ENCODE measurements at places on chromosomes 2 and 18.

GRCh38 chr2:228417956-228418355 is 236.5 kb upstream of the SPHKAP start:
- DNase-seq = no peak

- DNase-seq = no peak
Observed at GRCh38 chr2:173119069-173119807, 43.6 kb downstream of the MAP3K20 start.

DNA sequence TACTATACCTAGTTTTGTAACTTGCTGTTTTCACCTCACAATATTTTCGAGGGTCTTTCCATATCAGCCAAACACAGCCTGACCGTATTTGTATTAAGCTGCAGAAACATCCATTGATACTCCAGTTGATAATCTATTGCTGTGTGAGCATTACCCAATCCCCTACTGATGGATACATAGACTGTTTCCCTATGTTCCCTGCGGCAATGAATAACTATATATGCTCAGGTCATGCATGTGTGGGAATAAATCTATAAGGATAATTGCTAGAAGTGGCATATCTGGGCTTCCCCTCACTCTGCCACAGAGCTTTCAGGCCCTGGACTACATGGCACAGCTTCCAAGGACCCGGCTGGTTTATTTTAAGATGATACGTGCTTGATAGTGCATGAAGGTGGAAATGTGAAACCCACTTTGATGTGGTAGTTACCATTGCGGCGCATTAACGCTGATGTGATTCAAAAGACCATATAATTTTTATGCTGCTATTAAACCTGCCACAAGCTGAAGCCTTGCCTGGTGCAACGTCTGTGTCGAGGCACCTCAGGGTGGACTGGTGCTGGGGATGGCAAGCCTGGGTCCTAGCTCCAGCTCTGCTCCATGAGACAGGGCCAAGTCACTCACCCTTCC is 130.8 kb upstream of the MSH6 start:
- DNase-seq = peak; percentile 39

DNA sequence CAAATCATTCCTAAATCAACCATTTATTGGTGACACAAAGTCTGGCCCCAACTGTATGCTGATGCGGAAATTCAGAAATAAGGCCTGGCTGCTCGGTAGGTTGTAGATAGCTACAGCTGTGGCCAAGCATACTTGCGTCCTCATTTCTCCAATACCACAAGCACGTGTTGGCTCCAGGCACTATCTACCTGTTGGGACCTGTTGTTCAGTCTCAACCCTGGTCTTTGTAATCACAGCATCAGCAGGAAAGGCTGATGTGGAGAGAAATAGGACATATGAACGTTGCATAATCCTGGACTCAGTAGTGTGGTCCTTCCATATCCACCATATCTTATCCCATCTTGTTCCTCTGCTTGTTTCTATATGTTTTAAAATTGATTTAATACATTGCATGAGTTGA is 212.6 kb downstream of the PMAIP1 start:
- DNase-seq = no peak

DNA sequence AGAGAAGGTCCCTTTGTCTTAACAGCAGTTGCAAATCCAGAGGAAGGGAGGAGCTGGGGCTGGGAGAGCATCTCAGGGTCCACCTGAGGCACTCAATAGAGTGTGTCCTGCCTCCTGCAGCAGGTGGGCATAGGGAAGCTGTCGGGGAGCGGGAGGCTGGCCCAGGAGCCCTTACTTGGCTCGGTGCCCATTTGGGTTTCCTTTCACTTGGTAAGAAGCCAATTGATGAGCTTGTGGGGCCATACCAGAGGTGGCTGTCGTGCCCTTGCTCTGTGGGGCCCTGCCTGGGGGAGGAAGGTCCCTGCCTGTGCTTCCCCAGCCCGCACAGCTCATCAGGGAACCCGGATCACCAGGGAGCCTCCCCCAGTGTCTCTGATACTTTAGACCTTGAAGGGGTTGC is 229.7 kb downstream of the DYSF start:
- DNase-seq = no peak

DNA sequence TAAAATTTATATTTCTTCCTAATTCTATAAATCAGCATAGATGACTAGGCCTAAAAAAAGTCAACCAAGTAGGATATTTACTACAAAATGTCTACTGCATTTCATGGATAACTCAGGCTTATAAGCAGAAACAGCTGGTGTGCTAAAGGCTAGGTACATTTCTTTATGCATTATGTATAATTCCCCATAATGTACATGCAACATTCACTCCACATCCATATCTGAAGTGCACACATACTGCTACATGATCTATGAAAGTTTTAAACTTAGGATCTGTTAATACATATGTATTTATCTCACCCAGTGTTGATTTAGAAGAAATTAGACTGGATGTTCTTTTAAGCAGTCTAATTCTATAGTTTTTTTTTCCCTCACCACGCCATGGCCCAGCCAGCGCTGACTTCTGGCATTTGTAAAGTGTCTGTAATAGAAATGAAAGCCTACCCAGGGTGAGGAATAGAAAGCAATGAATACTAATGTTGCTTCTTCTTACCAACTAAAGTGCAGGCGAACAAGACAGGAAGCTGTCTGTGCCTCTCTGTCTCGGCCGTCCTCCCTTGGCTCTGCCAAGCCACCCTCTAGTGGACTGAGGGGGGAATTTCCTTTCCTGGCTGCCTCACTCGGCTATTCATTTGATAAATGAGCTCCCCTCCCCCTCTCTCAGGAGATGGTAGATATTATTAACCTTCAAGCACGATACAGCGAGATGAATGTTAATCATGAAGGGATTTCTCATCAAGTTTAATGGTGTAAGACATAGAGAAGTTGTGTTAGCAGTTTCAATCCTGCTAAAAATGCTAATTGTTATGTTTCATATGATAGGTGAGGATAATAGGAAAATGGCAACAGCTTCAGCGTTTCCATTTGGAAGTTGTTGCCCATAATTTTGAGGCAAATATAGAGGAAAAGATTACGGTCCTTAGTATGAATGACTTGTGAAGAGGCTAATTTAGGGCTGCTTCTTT is 384.5 kb downstream of the MTX2 start:
- DNase-seq = peak; percentile 90

- DNase-seq = peak; percentile 88
Observed at GRCh38 chr2:135797497-135798274, 39.3 kb downstream of the LCT start.

- DNase-seq = no peak
Observed at GRCh38 chr2:20231598-20232026, 6.7 kb upstream of the SDC1 start.

DNA sequence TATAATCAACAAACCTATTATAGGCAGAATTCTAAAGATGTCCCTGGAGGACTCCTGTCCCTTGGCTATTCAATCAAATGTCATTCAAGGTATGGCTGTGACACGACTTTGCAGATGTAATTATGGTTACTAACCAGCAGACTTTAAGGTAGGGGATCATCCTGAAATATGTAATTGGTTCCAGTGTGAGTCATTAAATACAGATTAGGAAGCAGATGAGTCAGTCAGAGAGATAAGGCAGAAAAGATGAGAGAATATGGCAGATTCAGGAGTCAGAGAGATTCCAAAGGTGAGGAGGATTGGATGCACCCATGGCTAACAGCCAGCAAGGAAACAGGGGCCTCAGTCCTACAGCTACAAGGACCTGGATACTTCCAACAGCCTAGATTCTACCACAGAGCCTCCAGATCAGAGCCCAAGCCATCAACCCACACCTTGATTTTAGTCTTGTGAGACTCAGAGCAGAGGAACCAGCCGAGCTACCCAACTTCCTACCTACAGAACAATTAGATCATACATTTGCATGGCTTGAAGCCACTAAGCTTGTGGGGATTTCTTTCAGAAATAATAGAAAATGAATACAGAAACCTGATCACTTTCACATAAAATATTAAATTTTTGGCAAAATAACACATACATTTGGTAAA is 11.2 kb upstream of the PROM2 start:
- no peak for DNase-seq

- DNase-seq = no peak
Observed at GRCh38 chr2:64186699-64187605, 42.7 kb upstream of the PELI1 start.

GRCh38 chr2:219020604-219021365 is 20.5 kb downstream of the CFAP65 start:
- DNase-seq = no peak

GRCh38 chr18:30903566-30903965 is 139.0 kb downstream of the DSC3 start:
- no peak for DNase-seq

DNA sequence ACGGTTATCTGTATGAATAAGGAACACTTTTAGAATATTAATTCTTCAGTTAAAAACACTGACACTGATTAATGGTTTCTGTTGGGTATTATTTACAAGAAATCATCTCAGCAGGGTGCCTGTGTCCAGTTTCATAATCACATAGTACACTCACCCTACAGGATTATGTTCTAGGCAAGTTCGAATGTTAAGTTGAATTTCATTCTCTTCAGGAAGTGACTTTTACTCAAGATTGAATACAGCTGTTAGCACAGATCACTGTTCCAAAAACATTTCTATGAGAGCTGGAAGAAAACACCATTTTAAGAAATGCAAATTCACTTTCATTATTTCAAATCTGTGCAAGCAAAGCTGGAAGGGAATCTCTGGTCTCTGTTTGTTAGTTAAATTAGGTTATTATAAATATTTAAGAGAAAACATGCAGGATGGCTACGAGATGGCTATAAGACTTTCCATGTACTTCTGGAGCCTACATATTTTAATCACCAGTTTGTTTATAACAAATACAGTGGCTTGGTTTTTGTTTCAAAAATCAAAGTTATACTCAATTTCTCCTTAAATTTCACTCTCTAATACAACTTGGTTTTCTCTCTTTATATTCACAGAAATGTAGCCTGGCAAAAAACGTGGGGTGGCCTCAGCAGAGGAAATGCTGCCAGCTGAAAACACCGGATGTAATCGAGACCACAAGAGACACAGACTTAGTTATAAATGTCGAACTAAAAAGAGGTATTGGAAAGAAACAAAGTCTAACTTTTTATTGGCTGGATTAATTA is 65.8 kb downstream of the RBMS1 start:
- peak; percentile 75 for DNase-seq

DNA sequence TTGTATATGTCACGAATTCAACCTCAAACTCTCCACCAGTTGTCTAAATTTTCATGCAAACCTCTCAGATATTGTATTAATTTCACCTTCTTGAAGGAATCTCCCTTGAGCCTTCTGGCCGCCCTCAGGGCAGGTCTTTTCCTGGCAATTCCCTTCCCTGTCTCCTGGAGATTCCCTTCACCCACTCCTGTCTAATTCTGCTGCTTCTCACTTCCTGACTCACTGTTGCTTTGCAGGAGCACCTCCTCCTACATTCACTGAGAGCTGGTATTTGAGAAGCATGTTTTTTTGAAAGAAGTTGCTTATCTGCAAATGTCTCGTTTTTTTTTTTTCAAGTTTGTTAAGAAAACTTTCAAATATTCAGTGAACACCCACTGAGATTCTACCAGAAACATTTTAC is 79.9 kb upstream of the OTOS start:
- no peak for DNase-seq

DNA sequence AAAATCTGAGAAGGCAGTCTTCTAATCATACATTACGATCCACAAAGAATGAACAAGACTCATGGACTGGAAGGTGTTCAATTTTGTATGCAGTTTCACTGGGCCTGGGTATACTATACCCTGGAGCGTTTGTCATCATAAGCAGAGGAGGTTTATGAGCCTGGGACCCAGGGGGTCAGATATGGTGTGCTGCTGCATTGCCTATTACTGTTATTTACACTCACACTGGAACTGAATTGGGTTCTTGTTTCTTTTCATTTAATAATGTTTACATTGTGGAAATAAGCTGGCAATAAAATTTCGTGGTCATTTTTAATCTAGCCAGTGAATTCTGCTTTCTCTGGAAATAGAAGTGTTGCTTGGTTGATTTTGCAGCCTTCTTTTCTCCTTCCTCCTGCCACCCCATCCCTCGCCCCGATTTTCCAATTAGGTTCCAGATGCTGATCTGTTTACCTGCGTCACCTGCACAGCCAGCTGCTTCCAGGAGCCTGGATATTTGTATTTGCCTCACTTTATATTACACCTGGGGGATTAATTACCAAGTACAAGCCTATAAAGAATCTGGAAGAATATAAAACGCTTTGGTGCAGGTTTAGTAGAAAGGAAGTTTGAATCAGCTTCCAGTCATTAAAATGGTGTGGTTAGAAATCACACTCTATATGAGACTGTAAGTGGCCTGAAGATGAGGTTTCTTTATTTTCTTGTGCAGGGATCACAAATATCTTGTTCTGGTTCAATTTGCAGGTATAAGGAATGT is 234.4 kb downstream of the SOCS6 start:
- DNase-seq = no peak

DNA sequence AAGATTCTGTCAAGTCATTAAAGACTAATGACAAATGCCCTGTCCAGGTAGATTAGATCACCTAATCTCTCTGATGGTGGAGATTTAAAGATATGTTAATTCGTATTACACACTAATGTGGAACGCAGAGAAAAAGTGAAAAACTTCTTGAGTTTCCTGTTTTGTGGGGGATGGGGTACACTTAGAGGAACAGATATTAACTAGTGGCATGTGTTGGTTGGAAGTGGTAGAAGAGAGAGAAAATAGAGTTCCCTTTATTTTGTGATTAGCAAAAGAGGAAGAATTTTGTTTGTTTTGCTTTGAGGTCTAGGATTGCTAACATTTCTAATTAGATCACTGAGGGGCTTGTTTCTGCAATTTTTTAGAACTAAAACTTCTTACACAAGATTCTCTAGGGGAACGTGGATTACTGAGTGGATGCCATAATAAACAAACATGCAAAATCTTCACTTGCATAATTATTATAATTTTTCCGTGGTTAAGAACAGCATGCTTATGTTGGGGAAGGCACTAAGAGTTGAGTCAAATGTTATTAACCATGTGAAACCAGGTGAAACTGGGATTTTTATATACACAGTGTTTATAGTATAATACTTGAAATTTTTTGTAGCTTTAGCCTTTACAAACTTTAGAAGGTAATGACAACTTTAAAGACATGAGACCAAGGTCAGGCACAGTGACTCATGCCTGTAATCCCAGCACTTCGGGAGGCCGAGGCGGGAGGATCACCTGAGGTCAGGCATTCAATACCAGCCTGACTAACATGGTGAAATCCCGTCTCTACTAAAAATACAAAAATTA is 97.4 kb upstream of the STK17B start:
- DNase-seq = peak; percentile 69

DNA sequence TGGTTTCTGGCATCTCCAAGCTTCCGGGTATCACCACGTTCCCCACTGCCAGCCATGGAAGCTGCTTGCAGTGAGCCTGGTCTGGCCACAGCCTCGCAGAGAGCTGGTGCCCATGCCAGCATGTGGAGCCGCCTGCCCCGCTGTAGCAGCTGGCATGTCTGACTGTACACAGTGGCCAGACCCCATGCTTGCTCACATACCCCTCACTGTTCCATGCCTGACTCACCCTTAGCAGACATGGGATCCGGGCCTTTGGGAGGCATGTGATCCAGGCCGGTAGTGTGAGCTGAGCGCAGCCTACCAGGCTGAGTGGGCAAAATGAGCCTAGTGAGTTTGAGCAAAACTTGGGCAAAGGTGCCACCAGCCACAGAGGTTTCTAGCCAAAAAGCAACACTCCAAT is 18.8 kb upstream of the RPRD1A start:
- no peak for DNase-seq
